Activated CD8-positive, alpha-beta memory T cell treated with anti-CD3 and anti-CD28 coated beads for 1 hour (primary cell): ENCODE measurements at places on chromosomes 6 and 20.

- no peak for DNase-seq
These were observed 137.0 kb downstream of the NRN1 start for GRCh38 chr6:5869676-5870075.

- DNase-seq: no peak
These were observed 57.0 kb downstream of the TNFAIP3 start for GRCh38 chr6:137923866-137924653.

GRCh38 chr6:21804941-21805610 lies 211.5 kb downstream of the SOX4 start:
- DNase-seq: no peak

- DNase-seq: no peak
These were observed 296.8 kb downstream of the TENT5A start for GRCh38 chr6:81455641-81456040.

GRCh38 chr6:154447954-154448353 lies 62.5 kb downstream of the CNKSR3 start:
- no peak for DNase-seq

DNA sequence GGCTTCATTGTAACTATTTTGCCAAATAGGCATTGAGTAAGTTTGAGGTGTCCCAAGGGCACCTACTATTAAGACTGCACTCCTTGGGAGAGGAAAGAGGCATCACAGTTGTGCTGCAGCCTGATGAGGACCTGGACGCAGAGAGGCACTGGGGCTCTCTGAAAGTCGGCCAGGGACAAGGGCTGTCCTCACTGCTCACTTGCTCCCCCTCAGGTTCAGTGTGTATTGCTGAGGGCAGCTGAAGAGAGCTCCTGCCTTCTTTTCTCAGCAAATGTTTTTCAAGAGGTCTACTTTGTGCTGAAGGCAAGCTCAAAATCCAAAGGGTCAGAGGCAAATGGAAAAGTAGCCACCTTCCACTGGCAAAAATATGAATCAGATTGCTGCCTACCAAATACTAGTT lies 331.8 kb downstream of the RIMS1 start:
- no peak for DNase-seq

DNA sequence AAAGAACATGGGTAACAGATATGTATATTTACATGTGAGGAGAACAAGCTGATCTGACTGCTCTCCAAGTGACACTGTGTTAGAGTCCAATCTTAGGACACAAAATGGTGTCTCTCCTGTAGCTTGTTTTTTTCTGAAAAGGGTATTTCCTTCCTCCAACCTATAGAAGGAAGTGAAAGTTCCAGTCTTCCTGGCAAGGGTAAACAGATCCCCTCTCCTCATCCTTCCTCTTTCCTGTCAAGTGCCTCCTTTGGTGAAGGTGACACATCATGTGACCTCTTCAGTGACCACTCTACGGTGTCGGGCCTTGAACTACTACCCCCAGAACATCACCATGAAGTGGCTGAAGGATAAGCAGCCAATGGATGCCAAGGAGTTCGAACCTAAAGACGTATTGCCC lies 5.2 kb downstream of the HFE start:
- DNase-seq: no peak

DNA sequence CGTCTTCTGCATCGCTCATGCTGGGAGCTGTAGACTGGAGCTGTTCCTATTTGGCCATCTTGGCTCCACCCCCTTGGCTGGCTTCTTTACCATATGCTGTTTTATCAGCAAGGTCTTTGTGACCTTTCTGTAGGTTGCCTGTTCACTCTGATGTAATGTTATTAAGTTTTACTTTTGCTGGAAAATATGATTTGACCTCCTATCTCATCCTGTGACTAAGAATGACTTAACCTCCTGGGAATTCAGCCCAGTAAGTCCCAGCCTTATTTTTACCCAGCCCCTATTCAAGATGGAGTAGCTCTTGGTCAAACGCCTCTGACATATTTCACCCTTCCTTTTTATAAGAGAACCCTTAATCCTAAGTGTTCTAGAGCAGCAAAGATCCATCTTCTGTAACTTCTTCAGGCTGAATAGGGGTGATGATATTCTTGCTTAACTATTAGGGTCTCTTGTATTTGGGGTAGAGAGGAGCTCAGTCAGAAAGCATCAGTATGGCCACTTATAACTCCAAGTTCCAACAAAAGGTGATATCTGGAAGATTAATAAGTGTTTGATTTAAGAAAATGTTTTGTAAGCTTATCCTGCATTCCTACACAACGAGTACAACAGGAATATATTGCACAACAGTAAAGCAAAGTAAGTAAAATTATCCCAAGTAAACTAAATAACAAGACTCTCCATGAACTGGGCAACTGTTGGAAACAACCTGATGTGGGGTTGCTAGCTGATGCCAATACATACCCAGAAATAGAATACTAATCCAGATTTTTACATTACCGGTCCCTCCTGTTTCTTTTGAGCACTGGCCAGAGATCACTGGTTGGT lies 23.1 kb upstream of the HMGN3 start:
- no peak for DNase-seq

DNA sequence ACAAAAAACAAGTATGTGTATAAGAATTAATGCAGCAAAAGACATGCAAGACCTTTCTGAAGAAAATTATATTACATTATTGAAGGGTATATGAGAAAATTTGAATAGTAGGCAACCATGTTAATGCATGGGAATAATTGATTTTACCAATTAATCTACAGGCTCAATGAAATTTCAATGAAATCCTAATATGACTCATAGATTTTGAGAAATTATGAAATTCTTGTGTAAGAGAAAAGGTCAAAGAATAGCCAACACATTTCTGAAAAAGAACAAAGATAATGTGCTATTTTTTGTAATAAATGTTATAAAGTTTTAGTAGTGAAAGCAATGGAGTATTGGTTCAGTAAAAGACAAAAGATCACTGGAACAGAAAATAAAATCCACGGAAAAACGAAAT lies 18.4 kb downstream of the TSBP1 start:
- no peak for DNase-seq

DNA sequence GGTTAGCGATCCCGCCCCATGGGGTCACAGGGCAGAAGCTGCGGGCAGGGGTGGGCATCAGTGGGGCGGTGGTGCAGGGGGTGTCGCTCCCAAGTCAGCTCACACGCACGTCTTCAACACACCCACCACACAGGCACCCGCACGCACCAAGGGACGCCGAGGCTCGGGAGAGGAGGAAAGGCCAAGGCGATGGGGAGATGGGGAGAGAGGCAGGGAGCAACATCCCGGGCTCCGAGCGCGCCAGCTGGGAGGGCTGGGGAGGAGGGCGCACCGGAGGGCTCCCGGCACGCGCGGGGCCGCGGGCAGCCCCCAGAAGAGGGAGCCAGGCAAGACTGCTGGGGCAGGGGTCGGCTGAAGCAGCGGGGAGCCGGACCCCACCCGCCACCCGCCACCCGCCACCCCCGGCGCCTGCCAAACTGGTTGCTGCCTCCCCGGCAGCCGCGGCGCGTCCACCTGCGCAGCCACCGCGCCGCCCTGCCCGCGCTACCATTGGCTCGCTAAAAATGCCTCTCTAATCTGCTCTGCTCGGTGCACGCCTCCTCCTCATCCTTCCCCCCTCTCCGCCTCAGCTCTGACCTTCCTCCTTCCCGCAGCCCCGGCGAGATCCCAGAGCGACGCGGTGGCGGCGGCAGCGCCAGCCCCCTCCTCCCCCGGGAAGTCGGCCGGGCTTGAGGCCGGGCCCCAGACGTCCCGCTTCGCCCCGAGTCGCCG lies at the start of gene PACSIN1:
Gene PACSIN1, plus strand, starts transcription at position 546 of the 711 bp plus-strand sequence. CDS start 60,230 bp downstream, outside the sequence.
- DNase-seq: no peak

DNA sequence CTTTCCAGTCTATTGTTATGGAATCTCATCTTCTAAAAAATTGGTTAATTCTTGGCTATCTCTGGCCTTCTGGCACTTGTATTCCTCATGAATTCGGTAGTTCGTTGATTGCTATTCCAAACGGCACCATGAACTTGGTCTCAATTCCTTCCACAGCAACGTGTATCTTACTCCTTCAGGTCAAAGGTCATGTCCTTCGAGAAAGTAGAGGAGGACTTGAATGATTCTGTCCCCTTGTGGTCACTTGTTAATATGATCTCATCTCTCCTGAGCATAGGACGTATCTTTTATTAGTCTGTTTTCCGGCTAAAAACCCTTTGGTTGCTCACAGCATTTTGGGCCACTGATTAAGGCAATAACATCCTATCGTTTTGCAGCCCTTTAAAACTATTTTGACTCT lies 9.4 kb downstream of the TLDC2 start:
- DNase-seq: no peak

GRCh38 chr20:37380864-37381579 lies 35.1 kb downstream of the SRC start:
- no peak for DNase-seq

- no peak for DNase-seq
These were observed 577 bp upstream of the SLC24A3 start for GRCh38 chr20:19211661-19212468.

GRCh38 chr6:75283907-75284631 lies 523 bp downstream of the TMEM30A start:
- DNase-seq: no peak

DNA sequence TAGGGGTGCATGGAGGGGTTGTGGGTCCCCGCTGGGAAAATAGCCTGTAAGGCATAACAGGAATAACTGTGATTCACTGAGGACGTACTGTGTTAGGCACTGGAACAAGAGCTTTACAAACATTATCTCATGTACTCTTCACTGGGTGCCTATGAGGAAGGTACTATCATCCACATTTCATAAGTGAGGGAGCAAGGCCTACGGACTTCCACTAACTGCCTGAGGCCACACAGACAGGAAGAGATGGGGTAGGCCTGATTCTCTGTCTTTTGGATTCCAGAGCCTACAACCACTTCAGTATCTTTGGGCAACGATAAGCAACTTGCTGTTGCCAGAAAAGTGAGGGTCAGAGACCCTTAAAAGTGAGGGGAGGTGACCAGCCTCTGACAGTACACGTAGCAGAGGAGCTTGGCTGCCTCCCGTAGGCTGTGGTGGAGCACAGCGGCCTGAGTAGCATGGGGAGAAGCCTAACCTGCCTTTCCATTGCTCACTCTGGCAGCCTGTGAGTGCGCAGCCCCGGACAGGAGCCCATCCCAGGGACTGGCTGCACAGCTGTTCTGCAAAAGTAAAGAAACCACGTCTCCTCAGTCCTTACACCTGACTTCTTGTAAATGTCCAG lies 30.4 kb downstream of the PSMB1 start:
- no peak for DNase-seq

- no peak for DNase-seq
These were observed 230.0 kb upstream of the BTBD3 start for GRCh38 chr20:11687546-11688292.

- DNase-seq: no peak
These were observed 18.8 kb downstream of the RFPL4B start for GRCh38 chr6:112365952-112366351.

DNA sequence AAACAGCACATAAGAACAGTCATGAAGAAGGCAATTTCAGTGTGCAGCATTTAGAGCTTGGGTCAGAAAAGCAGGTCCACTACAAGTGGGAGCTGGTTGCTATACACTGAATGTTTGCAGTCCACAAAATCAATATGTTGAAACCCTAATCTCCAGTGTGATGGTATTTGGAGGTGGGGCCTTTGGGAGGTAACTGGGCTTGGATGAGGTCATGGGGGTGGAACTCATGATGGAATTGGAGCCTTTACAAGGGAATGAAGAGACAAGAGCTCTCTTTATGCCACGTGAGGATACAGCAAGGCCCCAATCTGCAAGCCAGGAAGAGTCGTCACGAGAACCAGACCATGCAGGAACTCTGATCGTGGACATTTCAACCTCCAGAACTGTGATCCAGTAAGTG lies 216.7 kb upstream of the SLC35B3 start:
- no peak for DNase-seq

DNA sequence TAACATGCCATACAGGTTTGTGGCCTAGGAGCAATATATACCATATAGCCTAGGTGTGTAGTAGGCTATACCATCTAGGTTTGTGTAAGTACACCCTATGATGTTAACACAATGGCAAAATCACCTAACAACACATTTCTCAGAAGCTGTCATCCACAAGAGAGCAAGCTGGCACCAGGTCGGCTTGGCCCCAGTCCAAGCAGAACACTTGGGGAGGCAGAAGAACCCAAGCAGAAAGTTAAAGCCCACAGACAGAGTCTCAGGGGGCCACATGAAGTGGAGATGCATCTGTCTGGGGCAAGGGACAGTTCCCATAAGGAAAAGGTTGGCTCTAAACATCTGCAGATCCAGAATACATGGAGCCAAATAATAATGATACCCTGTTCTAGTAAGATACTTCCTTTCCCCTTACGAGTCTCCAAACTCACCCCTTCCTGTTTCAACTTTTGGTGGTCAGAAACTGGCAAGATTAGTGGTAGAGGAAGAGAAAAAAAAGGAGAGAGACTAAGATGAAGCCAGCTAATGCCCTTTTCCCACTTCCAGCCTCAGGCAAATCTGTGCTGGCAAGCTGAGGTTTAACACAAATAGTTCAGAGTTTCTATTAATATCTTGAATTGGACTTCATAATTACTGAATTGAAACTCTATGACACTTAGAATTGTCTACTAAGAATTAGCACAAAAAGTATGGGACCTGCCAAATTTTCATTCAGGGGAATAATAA lies 29.5 kb downstream of the TCF21 start:
- no peak for DNase-seq

DNA sequence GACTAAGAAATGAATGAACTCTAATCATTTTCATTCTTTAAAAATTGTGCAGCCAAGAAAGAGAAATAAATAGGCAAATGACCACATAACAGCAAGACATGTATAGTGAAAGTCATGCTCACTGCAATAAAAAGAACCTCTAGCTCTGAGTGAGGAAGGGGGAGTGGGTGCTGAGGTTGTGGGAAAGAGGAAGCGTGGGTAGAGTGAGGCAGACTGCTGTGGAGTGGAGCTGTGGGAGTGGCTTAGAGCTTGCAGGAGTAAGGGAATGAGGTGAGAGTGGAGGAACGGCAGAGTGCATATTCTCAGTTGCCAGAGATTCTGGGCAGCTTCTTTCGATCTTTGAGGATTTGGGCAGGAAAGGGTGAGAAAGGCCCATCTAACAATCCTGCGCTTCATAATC lies 10.4 kb downstream of the DEFB129 start:
- DNase-seq: no peak
